Skin of body (tissue), 3 donors: ENCODE measurements at places on chromosomes 2 and 18.
A peak's percentile ranks its signal among the peaks of the same experiment; 100 is the strongest.

GRCh38 chr18:2538844-2539243 lies 32.5 kb downstream of the METTL4 start:
- no peak for DNase-seq

DNA sequence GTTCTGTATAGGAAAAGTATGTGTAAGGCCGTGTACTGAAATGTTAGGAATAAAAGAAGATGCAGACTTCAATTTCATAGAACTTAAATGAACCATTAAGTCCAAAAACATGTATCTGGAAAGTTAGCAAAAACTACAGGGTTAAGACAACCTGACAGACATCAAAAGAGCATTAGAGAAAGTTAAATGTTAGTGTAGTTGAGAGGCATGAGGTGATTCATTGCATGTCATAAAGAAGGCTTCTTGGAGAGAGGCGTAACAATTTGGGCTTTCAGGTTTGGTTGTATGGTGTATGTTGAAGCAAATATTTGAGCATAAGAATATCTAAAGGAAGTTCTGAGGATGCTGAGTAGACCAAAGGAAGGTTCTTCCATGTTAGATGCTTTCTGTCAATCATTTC lies 6.3 kb downstream of the EPC2 start:
- DNase-seq: no peak

GRCh38 chr2:118255771-118256372 lies 167.6 kb downstream of the INSIG2 start:
- no peak for DNase-seq

- DNase-seq: no peak
Measured at GRCh38 chr2:88199912-88200682, 30.0 kb downstream of the THNSL2 start.

DNA sequence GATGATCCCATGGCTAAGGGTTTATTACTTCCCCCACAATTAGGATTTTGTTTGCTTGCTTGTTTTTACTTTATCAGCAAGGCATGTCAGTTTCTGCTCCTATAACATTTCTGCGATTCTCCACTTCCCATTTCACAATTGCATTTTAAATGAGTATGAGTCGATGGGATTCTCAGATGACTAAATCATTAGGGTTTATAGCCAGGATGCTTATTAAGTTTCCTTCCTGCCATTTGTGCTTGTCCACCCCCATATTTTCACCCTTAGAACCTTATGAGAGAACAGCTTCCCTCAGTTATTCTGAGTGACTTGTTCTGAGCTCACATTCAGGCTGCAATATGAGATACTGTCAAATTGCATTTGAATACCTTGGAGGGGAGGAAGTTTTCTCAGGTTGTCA lies 37.9 kb upstream of the C1GALT1C1L start:
- no peak for DNase-seq

DNA sequence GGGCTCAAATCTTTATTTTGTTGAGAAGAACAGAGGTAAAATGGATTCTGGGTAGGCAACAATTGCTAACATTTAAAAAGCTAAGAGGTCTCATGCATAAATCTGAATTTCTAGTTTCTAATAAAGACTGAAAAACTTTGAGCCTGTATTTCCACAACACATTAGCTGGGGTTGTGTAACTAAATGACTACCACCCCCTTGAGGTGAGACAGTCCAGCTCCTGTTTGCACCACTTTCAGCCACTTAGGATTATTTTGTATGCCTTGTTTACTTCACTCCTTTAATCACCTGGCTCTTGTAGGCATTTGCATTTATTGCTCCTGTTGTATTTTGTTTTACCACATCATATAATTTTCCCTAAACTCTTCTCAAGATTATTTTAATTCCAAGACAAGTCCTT lies 376.6 kb downstream of the PTH2R start:
- DNase-seq: no peak

DNA sequence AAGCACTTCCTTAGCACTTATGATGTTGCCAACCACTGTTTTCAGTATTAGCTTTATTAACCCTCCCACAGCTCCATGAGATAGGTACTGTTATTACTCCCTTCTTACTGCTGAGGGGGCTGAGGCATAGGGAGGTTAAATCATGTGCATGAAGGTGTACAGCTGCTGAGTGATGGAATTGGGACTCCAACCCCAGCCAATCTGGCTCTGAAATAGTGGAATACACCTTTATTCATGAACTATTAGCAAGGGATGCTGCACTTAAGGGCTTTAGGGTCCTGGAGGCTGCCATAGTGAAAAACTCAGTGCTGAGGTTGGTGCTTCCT lies 19.2 kb downstream of the SMARCAL1 start:
- no peak for DNase-seq

- DNase-seq: no peak
Measured at GRCh38 chr2:69298261-69298660, 88.8 kb downstream of the GFPT1 start.

- DNase-seq: no peak
Measured at GRCh38 chr2:128773641-128774319, 455.1 kb upstream of the HS6ST1 start.

DNA sequence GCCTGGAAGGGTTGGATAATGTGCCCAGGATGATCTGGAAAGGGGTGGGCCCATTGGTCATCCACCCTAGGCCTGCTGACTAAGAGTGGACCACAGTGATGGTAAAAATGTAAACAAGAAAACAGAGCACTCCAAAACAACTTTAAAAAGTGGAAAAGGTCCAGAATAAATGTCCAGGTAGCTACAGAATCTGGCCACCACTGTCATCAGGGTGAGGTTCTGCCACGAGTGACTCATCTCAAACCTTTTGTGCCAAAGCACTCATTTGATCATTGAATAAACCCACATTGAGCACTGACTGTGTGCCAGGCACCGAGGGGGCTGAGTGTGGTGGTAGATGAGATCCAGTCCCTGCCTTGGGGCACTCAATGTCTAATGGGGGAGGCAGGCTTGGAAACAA lies 64.9 kb downstream of the EMX1 start:
- DNase-seq: no peak

DNA sequence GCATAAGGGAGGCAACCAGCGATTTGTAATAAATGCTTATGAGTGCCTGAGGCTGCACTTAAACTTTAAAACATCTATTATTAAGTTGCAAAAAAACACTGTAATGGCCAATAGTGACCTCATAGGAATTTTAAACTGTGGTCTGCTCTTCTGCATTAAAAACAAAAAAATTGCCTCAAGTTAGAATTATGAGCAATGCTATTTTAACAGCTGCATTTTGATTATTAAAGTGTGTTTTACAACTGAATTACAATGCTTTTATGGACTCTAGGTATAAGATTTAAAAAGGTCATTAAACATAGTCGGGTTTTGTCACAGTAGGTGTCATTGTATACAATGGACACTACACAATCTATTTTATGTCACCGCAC lies 528.7 kb upstream of the FANCL start:
- DNase-seq: peak; percentile 5

- DNase-seq: no peak
Measured at GRCh38 chr18:31610286-31611205, 18.9 kb downstream of the TTR start.

DNA sequence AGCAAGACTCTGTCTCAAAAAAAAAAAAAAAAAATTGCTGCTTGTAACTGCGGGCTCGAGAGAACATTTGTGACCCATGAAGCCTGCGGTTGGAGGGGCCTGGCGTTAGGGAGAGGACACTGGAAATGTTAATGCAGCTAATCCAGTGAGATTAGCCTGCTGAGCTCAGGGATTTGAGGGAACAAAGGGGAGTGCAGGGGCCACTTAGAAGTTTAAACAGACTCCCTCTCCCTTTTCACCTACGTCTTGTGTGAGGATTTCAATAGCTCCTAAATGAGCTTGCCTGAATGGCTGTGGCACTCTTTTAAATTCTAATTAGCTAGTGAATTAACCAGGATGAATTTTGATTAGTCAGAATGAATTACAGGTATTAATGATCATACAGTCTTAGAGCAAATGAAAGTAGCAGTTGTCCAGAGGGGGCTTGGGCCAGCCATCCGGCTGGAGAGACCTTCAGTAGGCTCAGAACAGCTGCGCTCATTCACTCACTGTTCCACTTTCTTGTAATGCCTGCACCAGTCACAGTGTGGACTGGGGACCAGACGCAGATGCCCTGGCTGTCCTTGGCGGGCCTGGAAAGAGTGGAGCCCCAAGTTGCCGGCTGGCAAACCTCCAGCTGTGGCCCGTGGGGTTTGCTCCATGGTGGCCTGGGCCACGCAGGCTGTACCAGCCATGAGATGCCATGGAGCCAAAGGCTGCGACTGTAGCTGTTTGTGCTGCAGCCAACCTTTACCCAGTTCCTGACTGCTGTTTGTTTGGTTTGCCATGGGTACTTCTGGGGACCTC lies 20.8 kb downstream of the LDLRAD4 start:
- DNase-seq: no peak

GRCh38 chr2:196334710-196335109 lies 163.3 kb upstream of the STK17B start:
- no peak for DNase-seq
